HFFc6 (cell line): ENCODE measurements at places on chromosomes 6 and 20. TPM values are rescaled to one million over a fixed set of nuclear protein-coding genes. Genes with fewer than 3 reads are reported as not detected.

Gene TNXB
- total RNA-seq = 0.60 and 1.4 TPM in 2 replicates

Gene HLA-DMB
- total RNA-seq = not detected in 2 replicates

Gene LIME1
- total RNA-seq = 3.4 to 5.6 TPM (median 4.7 TPM) in 3 replicates

Gene C2
- total RNA-seq = 0.57 TPM in 1 of 2 replicates, not detected in the other

Gene SIRPD
- not detected in 3 replicates for total RNA-seq

Gene AGER
- 6.3 to 6.8 TPM (median 6.5 TPM) in 3 replicates for total RNA-seq

Gene VGLL2
- not detected in 2 replicates for total RNA-seq

Gene MLN
- total RNA-seq = not detected in 3 replicates

Gene GINM1
- total RNA-seq = 62.3 to 62.9 TPM (median 62.3 TPM) in 3 replicates

Gene CHMP4B
- total RNA-seq = 94.1 and 94.2 TPM in 2 replicates

Gene ULBP2
- 17.6 to 22.2 TPM (median 19.5 TPM) in 3 replicates for total RNA-seq

Gene BTN3A1
- total RNA-seq = 8.7 and 13.7 TPM in 2 replicates
